ENCODE measurements at places on chromosomes 16 and 17.

- no peak for DNase-seq
These were observed 92.9 kb downstream of the YPEL2 start for GRCh38 chr17:59424331-59424730.

DNA sequence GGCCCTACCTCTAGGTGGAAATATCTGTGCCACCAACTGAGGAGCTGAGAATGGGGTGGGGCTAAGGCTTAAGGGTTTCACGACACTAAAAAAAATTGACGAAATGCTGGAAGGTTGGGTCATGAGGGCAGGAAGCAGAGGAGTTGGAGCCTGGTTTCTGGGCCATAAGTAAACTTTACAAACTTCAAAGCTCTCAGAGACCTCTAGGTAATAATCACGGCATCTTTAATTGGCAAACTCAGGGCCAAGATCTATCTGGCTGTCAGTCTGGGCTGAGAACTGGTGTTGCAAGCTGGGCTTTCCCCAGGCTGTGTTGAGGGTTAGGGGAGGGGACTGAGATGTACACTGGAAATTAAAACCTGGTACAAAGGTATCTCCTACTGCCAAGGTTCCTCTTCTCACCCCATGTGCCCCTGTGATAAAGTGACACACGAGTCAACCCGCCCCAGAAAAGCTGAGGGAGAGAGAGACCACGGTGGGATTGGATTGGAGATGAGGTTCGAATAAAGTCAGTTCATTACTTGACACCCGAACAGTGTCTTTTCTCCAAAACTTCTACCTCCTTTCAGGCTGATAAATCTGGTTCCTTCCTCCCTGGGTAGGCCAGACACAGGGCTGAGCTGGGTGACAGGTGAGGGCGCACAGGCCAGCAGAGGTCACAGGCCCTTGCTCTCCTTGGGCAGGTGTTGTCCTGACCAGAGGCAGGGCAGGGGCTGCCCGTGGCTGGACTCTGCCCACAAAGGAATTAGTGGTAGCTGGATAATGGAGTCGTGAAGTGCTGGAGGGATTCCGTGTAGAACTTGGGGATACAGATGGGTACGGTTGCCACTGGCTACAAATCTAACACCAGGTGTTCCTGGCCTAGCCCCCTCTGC, 4.0 kb upstream of the ZNF768 start:
- DNase-seq: no peak

- DNase-seq: no peak
These were observed 44.9 kb upstream of the METRNL start for GRCh38 chr17:83034525-83034924.

- DNase-seq: no peak
These were observed 47.0 kb downstream of the FZD2 start for GRCh38 chr17:44604116-44604761.

GRCh38 chr17:1590029-1590746, 27.6 kb upstream of the PITPNA start:
- no peak for DNase-seq

GRCh38 chr16:51152691-51153576, 1.9 kb upstream of the SALL1 start:
- DNase-seq: no peak

DNA sequence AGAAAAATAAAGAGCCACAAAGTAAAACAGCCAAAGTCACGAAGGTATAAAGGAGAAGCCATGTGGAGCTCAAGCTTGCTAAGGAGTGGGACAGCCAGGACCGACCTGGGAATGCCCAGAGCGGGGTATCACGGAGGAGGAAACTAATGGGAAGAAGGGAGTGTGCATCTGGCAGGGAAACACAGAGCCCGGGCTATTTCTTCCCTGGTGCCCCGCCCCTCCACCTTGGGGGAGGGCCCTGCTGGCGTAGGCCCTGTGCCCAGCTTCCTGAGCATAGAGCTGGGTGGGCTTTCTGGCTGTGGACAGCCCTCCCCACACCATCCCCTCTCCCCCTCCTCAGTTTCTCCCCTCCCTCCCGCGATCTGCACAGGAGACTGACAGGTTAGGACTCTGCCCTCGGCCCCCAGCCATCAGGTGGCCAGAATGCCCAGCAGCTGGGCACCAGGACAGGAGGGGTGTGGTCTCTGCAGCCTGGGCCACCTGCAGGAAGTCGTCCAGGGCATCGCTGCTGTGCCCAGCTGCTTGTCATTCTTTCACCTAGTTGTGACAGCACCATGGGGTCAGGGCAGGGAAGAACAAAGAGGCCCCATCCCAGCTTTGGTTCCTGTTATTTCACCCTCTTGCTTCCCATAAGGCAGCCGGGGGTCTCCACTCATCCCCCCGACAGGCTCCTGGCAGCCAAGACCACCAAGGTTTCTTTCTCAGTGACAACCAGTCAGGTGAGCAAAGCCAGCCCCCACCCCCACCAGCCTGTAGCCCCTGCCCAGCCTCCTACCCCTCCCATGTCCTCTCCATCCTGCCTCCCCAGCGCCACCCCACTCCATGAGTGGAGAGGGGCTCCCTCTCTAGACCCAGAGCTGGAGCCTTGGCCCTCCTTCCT, 7.1 kb upstream of the DCAF7 start:
- DNase-seq: no peak

GRCh38 chr17:75125984-75126383, 5.6 kb downstream of the NT5C start:
- no peak for DNase-seq

- DNase-seq: no peak
These were observed 2.5 kb upstream of the AXIN1 start for GRCh38 chr16:354971-355461.

- peak; percentile 13 for DNase-seq
These were observed 504 bp downstream of the ZNF263 start for GRCh38 chr16:3283543-3284447.

- DNase-seq: no peak
These were observed 16.6 kb downstream of the KRT12 start for GRCh38 chr17:40850293-40850972.

GRCh38 chr17:70499067-70499786, 329.9 kb downstream of the KCNJ2 start:
- no peak for DNase-seq

GRCh38 chr16:86243123-86243473, 267.2 kb upstream of the FOXF1 start:
- no peak for DNase-seq

DNA sequence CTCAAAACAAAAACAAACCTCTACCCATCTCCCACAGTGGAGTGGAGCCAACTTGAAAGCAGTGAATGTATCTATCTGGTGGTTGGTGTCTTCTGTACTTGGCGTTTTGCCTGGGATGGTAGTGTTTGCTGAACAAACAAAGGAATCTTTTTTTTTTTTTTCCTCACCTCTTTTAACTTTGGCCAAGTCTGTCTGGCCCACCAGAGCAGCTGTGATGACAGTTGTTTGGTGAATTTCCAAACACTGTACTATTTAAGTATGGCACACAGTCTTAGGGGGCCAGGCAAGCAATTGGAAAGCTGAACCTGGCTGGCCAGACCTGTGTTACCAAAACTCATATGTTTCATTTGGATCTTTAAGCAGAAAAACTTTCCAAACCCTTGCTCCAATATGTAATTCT, 101.8 kb upstream of the CDH13 start:
- DNase-seq: no peak

GRCh38 chr16:89023151-89023551, 46.1 kb upstream of the CBFA2T3 start:
- no peak for DNase-seq

DNA sequence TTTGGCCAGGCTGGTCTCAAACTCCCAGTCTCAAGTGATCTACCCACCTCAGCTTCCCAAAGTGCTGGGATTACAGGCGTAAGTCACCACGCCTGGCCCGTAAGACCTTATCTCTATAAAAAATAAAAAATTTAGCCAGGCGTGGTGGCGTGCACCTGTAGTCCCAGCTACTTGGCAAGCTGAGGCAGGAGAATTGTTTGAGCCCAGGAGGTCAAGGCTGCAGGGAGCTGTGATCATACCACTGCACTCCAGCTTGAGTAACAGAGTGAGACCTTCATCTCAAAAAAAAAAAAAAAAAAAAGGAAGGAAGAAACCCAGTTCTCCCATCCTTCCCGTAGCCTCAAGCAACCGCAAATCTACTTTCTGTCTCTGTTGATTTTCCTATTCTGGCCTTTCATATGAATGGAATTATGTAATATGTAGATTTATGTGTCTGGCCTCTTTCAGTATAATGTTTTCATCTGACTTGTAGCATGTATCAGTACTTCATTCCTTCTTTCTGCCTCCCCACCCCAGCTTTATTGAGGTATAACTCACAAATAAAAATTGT, 11.2 kb downstream of the CASC3 start:
- DNase-seq: no peak

DNA sequence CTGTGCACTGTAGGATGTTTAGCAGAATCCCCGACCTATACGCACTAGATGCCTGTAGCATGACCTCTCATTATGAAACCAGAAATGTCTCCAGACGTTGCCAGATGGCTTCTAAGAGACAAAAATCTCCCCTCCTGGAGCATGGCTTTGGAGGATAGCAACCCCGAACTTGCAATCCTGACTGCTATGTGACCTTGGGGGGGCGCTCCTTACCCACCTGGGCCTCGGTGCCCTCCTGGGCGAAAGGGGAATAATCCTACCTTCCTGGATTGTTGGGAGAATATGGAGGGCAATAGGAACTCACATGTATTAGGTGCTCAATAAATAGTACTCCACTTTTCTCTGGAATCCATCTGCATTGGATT, 8.1 kb downstream of the MRM1 start:
- DNase-seq: no peak

GRCh38 chr17:17671369-17672129, 9.7 kb upstream of the RAI1 start:
- no peak for DNase-seq

GRCh38 chr16:85936816-85937215, 37.9 kb downstream of the IRF8 start:
- no peak for DNase-seq

DNA sequence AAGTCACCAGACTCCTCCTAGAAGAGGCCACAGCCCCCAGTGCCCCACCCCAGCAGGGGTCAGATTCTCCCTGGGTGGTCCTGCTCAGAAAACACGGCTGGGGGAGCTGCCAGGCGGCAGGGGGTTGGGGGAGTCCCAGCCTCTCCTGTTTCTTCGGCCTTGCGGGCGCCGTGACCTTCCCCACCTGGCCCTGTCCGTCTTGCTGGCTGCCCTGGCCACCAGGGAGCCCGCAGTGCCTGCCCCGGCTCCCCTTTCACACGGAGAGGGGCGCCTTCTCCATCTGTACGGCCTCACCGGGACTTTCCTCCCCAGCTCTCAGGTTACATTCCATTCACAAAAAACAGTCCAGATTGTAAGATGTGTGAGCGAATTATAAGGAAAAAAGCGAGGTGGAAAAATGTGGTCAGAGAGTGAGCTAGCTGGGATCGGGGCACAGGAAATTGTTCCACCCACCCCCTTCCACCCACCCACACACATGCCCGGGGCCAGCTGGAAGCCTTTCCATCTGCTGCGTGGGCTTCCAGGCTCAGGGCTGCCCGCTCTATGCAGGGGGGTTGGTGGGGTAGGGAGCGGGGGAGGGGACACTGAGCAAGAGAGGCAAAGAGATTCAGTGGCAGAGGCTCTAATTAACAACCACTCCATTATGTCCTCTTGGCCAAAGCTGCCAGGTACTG, 14.6 kb upstream of the CIBAR2 start:
- no peak for DNase-seq

- DNase-seq: no peak
These were observed 7.5 kb downstream of the COTL1 start for GRCh38 chr16:84610376-84610775.

DNA sequence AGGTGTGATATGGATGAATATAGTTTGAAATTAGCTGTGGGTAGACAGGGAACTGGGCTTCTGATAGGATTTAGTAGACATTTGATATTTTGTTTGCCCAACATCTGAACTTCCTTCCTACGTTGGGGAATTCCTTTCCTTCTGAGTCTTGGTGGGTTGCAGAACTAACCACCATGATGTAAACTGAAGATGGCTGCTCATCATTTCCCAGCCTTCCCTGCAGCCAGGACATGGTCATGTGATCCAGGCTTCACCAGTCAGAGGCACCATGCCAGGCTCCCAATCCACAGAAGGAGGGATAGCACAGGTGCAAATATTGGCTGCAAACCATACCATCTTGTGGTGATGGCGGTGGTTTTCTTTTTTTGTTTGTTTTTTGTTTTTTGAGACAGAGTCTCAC, 57.4 kb downstream of the EMP2 start:
- no peak for DNase-seq

DNA sequence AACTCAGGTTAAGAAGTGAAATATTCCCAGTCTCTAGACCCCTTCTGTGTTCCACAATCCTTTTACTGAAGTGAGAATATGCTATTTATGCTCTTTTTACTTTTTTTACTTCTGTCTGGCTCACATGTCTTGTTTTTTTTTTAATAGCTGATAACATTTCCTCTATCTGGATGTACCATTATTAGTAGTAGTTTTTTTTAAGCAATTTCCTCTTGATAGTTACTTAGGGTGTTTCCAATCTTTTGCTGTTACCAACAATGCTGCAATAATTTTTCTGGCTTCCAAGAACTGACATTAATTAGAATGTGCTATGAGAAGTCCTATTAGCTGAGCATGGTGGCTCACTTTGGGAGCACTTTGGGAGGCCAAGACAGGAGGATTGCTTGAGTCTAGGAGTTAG, 32.0 kb downstream of the KSR1 start:
- no peak for DNase-seq

DNA sequence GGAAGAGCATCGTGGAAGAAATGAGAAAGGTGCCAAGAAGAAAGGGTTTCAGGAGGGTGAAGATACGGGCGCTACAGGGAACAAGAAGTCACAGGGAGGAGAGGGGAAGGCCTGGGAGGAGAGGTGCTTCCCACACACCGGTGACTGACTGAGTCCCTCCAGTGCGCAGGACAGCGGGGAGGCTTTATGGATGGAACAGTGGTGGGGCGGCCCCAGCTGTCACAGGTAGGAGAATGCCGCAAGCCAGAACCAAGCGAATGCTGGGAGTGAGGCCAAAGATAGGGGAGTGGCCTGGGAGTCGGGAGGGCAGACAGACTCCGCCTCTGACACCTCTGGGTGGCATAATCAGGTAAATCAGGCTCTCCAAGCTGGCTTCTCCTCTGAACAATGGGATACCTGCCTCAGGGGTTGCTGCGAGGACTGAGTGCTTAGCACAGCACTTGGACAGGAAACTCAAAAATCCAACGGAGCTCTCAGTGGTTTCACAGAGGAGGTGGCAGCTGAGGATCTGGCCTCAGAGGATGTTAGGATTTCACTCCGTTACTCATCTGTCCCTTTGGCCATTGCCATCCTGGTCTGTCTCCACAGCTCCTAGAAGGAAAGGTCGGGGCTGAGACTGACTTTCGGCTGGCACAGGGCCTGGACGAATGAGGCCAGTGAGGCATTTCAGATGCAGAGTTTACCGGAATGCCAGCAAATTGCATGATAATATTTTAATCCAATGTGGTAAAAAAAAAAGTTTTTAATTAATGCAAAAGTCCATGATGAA, 717 bp upstream of the CNP start:
- DNase-seq: peak; percentile 30

- DNase-seq: no peak
These were observed 154.4 kb downstream of the ABCA8 start for GRCh38 chr17:68800751-68801150.

- DNase-seq: no peak
These were observed 17.2 kb downstream of the COPRS start for GRCh38 chr17:31841850-31842194.

All from DND-41 (cell line).